ENCODE measurements at places on chromosomes 6 and 20. TPM values are rescaled to one million over a fixed set of nuclear protein-coding genes. Genes with fewer than 3 reads are reported as not detected.

Gene PTPRK
- 142 TPM for total RNA-seq

Gene E2F1
- total RNA-seq = 8.2 TPM

Gene SGK1
- 171 TPM for total RNA-seq

Gene THEMIS
- total RNA-seq = not detected

Gene TLDC2
- not detected for total RNA-seq

Gene TOX2
- total RNA-seq = 3.9 TPM

Gene FAM83D
- total RNA-seq = 16.0 TPM

Gene PDYN
- total RNA-seq = not detected

Gene SLC22A3
- not detected for total RNA-seq

Gene TCP1
- 310 TPM for total RNA-seq

Gene FOXQ1
- total RNA-seq = not detected

Gene DCDC2
- not detected for total RNA-seq

Gene GRIK2
- total RNA-seq = not detected

Gene DNMT3B
- total RNA-seq = 3.7 TPM

Gene HSPA1L
- total RNA-seq = 0.98 TPM

Gene SLC52A3
- total RNA-seq = under 0.01 TPM

Gene ULBP2
- 8.0 TPM for total RNA-seq

Gene NOX3
- not detected for total RNA-seq

Gene AIF1
- not detected for total RNA-seq

Gene TSHZ2
- 0.98 TPM for total RNA-seq

Gene ULBP1
- total RNA-seq = 0.65 TPM

Gene KIAA1755
- 0.19 TPM for total RNA-seq

Gene ARG1
- not detected for total RNA-seq

Gene MROH8
- total RNA-seq = 0.98 TPM

Gene RFX6
- not detected for total RNA-seq

Gene ADTRP
- 4.1 TPM for total RNA-seq

Gene PLEKHG1
- total RNA-seq = 30.7 TPM

Gene MPIG6B
- total RNA-seq = not detected

Gene ELOVL4
- 1.4 TPM for total RNA-seq

Gene C6orf163
- total RNA-seq = 2.9 TPM

Gene CUTA
- total RNA-seq = 61.8 TPM

Gene NR2E1
- not detected for total RNA-seq

Gene MYH7B
- not detected for total RNA-seq

Gene TRIM31
- total RNA-seq = not detected

Gene GPR63
- total RNA-seq = not detected

Gene RSPO3
- total RNA-seq = not detected

Gene SLC35F1
- under 0.01 TPM for total RNA-seq

Gene VSTM2L
- total RNA-seq = 0.29 TPM

Gene SIM1
- total RNA-seq = 0.33 TPM

Gene IL17F
- not detected for total RNA-seq

Gene FERMT1
- total RNA-seq = 0.65 TPM

Gene C6orf141
- 30.7 TPM for total RNA-seq

Gene LIN28B
- total RNA-seq = not detected

Gene FAM83C
- total RNA-seq = not detected

Gene COL12A1
- total RNA-seq = 19.3 TPM

Gene NKX2-4
- total RNA-seq = not detected

Gene PROKR2
- total RNA-seq = not detected

Gene GJA10
- not detected for total RNA-seq

Gene IMPG1
- total RNA-seq = 0.29 TPM

Gene ARFGEF3
- total RNA-seq = 7.9 TPM

Gene BYSL
- total RNA-seq = 33.6 TPM
